ENCODE measurements at places on chromosomes 7 and 10.

DNA sequence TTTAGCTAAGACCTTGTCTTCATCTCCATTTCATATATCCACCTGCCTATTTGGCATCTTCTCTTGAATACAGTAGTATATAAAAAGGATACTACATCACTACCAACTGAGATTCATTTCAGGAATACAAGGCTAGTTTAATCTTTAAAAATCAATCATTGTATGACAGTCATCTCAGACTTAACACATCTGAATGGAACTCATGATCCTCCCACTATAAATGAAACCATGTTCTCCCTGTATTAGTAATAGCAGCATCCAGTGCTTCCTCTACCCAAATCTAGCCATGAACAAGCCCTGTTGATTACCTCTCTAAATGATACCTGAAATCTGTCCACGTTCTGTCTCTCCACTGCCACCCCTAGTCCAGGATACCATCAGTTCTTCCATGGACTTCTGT, 196.2 kb downstream of the CDK14 start:
- no peak for DNase-seq

DNA sequence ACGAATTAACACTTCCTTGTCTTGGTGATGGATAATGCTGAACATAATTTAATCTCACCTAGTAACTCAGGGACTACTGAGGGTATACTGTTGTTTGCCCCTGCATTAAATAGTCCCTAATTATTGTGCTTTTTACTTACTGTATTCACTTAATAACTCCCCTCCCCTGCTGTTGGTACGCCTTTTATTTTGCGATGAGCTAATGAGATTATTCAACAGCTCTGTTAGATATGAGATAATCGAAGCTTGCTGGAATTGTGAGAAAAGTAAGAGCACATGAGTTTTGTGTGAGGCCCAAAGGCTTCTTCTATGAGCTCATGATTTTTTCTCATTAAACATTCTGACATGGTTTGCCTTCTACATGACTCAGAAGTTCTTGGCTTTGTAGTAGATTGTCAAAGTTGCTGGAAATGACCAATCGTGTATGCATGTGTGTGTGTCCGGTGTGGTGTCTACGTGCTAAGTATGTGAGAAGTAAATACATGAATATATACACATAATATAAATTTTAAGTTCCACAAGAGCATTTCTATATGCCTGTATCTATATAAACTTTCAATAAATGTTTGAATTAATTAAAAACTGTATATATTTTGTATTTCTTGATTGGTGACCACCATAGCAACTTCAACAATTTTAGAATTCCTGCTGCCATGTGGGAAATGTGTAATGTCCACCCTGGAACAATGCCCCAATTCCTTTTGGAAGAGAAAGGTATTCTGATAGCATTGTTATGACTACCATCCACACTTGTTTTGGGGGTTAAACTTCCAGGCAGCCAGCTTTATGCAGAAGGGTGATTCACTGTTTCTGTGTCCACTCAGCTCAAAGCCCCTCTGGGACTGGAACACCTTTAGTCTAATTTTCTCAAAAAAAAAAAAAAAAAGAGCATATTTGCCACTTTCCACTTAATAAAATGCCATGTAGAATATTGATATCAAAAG, 106.2 kb downstream of the SAMD9 start:
- no peak for DNase-seq

GRCh38 chr10:132526676-132527075, 10.9 kb upstream of the INPP5A start:
- DNase-seq = no peak

DNA sequence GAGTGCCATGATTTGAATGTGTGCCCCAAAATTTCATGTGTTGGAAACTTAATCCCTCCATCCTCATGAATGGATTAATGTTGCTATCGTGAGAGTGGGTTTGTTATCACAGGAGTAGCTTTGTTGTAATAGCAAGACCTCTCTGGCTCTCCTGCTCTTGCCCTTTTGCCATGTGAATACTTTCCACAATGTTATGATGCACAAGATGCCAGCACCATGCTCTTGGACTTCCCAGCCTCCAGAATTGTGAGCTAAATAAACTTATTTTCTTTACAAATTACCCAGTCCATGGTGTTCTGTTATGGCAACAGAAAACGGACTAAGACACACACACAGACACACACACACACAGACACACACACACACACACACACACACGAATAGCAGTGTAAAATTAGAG, 51.3 kb upstream of the TM9SF3 start:
- DNase-seq = no peak

All from effector CD8-positive, alpha-beta T cell (primary cell).